ENCODE measurements at places on chromosomes 3 and 15.

DNA sequence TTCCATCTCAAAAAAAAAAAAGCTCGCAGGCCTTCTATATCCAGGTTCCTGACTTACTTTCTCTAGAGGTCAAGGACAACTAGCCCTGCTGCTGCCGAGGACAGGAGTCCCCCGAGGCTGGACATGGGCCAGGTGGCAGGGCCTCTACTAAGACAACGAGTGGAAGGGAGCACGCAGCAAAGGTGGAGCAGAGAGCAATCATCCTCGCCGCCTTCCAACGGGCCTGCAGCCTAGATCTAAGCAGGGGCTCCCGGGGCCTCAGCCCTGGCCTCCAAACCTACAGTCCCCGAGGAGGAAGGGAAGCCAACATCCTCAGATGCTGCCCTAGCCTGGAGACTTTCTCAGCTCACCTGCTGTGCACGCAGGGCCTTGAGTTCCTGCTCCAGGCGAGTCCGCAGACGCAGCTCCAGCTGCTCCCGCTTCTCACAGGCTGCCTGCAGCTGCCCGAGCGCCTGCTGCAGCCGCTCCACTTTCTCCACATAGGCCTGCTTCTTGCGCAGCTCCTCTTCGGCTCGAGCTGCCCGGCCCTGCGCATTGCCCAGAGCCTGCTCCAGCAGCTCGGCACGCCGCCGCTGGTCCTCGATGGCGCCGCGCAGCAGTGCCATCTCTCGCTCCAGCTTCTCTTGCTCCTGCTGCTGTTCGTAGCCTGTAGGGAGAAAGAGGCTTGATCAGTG is 12.9 kb downstream of the AMOTL2 start:
- no peak for DNase-seq

DNA sequence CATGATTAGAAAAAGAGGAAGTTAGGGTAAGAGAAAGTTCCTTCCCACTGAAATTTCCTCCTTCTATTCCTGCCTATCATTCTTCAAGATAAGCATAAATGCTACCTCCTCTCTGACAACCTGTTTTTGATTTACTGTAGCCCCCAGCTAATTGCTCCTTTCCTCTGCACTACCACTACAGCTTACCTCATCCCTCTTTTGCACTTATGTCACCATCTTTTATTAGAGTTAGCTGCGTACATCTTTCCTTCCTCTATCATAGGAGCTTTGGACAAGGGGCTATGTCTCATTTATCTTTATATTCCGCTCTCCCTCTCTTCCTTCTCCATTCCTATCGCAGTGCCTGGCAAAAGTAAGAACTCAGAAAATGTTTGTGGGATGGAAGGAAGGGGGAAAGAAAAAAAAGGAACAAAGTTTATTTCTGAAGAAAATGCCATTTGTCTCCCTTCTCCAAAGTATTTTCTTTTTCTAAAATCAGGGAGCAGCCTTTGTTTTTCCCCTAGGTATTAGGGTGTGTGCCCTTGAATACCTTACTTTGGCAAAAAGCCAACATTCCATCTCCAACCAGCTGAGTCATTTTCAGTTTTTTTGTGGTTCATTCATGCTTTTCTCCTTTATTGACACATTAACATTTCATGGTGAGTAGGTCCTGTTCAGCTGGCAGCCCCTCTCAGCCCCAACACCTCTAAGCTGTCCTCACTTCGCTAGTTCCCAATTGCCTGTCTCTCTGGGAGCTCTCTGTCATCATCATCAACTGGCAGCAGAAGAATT is 87.6 kb upstream of the SOX2 start:
- DNase-seq, result no peak

DNA sequence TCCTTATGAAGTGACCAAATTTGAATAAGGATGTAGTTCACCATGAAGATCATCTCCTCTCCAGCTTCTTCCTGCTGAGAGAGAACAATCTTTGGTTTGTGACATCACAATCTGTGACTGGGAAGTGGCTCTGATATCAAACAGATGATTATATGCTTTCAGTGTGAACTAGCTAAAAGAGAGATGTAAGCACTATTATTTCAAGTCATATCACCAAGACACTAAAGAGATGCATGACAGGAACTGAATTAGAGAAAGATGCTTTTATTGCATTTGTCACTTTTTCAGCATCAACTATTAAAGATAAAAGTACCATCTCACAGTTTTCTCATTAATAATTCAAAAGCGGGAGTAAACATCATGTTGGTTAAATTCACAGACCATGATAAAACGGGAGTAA is 3.5 kb downstream of the CHRM5 start:
- DNase-seq, result no peak

GRCh38 chr3:79517766-79518413 is 249.9 kb downstream of the ROBO1 start:
- no peak for DNase-seq

GRCh38 chr3:32283304-32283703 is 44.8 kb downstream of the CMTM8 start:
- DNase-seq, result no peak

DNA sequence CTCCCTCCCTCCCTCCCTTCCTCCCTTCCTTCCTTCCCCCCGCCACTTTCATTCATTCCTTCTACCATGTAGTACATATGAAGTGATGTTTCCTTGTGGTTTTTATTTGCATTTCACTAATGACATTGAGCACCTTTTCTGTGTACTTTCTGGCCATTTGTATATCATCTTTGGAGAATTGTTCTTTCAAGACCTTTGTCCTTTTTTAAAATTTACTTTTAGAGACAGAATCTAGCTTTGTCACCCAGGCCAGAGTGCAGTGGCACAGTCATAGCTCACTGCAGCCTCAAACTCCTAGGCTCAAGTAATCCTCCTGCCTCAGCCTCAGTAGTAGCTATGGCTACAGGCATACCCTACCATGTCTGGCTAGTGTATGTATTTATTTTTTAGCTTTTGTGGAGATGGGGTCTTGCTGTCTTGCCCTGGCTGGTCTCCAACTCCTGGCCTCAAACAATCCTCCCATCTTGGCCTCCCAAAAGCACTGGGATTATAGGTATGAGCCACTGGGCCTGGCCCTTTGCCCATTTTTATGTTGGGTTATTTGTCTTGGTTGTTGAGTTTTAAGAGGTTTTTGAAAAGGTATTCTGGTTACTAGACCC is 42.0 kb upstream of the CTDSPL2 start:
- no peak for DNase-seq

DNA sequence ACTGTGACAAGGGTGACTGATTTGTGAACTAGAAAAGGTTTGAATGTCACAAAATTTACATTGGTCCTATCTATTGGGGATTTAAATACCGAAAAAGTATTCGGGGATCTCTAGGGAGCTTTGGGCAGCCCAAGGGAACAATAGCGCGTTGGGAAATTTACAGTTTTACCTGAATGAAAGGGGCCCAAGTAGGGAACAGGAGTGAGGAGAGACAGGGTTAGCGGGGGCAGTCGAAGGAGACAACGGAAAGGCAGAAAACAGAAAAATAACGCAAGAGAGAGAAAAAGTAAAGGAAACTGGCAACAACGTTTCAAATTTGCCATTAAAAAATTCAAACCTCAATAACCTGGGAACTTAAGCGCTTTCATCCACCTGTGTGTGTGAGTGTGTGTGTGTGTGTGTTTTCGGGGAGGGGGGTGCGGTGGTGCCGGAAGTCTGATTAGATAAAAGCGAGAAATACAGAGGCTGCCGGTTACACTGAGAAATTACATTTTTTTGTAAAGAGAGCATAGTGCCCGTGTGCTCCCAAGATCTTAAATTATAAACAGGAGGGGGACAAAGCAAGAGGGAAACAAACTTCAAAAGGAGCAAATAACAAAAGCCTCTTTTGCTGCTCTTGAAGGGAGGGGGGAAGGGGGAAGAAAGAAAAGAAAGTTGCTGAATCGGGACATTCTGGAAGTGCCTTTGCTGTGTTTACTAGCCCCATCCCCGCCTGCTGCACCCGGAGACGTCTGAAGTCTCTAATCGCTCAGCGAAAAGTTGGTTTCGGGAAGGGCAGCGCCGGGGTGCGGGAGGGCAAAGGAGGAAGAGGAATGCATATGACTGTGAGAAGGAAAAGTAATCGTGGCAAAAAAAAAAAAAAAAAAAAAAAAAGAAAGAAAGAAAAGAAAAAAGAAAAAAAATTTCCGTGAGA is 721 bp upstream of the ZIC1 start:
- DNase-seq, result no peak

DNA sequence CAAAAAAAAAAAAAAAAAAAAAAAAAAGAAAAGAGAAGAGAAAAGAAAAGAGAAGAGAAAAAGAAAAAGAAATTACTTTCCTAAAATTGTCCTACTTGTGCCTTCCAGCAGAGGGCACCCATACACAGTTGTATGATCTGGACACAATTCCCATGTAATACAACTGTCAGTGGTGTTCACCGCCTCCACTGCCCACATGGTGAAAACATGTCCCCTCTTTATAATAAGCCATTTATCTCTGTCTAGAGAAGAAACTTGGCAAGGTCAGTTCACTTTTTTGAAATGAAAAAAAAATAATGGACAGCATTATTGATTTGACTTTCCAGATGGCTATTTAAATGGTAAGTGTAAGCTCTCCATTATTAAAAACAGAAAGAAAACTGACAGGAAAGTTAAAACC is 459.4 kb downstream of the GBE1 start:
- peak; percentile 29 for DNase-seq

GRCh38 chr15:88989578-88989977 is 76.4 kb upstream of the MFGE8 start:
- DNase-seq, result no peak

DNA sequence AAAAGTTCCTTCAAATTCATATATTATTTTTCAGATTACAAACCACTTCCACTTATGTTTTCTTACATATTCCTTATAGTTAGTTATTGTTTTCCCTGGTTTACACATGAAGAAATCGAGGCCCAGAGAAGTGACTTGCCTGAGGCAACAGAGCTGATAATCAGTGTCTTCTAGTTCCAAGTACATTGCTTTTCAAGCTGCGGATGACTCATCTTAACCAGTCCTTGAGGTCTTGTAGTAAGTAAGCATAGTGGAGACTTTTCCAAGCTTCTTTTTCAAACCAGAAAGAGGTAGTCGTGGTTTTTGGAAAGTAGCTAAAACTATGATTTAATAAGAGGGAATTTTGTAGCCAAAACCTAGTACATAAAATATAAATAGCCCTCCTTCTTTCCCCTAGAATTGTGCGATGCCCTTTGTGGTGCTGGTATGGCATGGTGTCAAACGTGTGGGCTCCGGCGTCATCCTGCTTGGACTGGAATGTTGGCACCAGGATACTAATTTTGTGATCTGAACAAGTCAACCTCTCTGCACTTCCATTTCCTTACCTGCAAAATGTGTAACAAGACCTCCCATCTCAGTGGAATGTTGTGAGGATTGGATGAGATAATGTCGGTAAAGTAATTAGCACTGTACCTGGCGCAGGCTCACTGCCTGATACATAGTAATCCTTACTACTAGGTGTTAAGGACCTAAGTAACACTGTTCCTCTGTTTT is 19.0 kb upstream of the DLG1 start:
- no peak for DNase-seq

GRCh38 chr3:80550174-80550573 is 782.4 kb upstream of the ROBO1 start:
- no peak for DNase-seq

- no peak for DNase-seq
These were observed 3.7 kb downstream of the MELTF start for GRCh38 chr3:197025736-197026480.

DNA sequence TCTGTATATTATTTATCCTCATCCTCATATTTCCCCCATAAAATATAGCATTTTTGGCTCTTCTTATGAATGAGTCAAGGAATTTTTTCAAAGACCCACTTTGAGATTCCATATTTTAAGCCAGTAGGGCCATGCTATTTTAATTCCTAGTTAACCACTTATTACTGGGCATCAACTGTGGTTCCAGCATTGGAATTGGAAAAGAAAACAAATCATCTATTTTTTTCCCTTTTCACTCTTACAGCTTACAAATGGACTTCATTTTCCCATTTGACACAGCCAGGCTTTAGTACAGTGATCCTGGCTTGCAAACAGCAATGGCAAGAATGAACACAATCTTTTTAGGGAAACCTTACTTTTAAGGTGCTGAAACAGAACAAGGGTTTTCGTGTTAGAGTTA is 19.4 kb upstream of the PLCL2 start:
- no peak for DNase-seq

DNA sequence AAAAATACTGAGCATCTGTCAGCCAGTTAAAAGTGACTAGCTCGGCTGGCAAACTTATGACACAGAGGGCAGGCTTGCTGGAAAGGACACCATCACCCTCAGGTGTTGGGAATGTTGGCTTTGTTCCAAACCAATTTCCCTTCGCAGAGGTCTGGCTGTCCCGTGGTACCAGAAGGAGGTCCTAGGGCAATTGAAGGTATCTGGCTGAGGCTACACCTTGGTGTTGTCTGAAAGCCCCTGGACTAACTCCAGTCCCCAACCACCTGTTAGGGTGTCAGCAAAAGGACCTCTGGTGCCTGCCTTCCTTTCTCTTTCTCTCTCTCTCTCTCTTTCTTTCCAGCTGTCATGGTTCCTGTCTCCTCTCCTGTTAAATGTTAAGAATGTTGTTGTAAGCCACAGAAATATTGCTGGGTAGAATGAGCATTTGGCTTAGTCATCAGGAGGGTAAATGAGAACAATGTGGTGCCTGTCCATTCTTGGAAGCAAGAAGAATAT is 12.5 kb downstream of the PRR20G start:
- DNase-seq, result no peak

- DNase-seq, result no peak
These were observed 297.0 kb upstream of the EPHA3 start for GRCh38 chr3:88810455-88810854.

DNA sequence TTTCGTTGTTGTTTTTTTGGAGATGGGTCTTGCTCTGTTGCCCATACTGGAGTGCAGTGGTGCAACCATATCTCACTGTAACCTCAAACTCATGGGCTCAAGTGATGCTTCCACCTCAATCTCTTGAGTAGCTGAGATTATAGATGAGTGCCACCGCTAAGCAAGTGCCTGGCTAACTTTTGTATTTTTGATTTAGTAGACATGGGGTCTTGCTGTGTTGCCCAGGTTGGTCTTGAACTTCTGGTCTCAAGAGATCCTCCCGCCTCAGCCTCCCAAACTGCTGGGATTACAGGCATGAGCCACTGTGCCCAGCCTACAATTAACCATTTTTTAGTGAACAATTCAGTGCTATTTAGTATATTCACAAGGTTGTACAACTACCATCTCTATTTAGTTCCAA is 42.2 kb downstream of the ARHGEF3 start:
- no peak for DNase-seq

DNA sequence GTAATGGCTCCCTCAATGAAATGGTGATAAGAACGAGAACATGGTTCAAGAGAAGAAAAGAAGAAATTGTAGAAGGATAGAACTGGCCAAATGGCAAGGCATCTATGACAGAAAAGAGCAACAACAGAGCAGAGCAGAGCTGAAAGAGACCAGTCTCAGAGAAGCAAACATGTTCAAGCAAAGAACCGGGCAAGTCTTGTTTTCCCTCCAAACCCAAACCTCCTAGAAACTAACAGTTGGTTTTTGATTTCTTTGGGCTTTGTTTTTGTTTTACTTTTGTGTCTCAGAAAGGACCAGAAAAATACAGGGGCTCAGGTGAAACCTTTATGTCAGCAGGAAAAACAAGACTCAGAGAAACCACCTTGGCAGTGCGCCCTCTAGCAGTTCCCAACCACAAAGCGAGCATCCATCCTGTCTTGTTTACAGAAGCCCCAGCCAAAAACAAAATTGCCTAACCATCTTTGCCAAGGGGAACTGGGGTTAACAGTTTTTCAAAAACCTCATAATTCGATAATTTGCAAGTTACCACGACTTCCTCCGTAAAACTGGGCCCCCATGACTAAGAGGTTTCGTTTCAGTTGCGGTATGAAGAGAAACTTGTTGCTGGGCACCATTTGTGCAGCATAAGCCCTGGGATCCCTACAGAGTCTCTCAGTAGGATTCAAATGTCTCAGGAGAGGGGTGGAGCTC is 159.2 kb upstream of the SLC24A5 start:
- DNase-seq, result no peak

- no peak for DNase-seq
These were observed 58.9 kb downstream of the TMEM41A start for GRCh38 chr3:185439745-185440466.

GRCh38 chr3:141489203-141489602 is 2.4 kb downstream of the RASA2 start:
- no peak for DNase-seq
